Stimulated activated naive CD8-positive, alpha-beta T cell treated with anti-CD3 and anti-CD28 coated beads, Interleukin-15, amount 100 ng/mL, for 72 hours (primary cell): ENCODE measurements at places on chromosomes 2 and 18.

- DNase-seq, result no peak
Measured at GRCh38 chr2:9693646-9694045, 62.8 kb upstream of the YWHAQ start.

DNA sequence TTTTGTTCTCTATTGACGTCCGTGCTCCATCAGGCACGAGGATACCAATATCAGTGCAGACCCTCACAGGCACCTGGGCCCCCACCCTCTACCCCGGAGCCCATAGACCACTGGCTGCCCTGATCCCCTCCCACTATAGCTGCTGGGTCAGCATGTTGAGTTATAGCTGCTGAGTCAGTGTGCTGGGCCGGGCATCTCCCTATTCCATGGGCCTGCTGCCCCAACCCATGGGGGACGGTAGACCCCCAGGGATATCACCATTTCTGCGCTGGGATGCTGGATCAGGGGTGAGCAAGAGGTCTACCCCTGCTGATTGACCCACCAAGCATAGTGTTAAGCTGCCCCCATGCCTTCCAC is 100.1 kb upstream of the ST3GAL5 start:
- DNase-seq, result no peak

DNA sequence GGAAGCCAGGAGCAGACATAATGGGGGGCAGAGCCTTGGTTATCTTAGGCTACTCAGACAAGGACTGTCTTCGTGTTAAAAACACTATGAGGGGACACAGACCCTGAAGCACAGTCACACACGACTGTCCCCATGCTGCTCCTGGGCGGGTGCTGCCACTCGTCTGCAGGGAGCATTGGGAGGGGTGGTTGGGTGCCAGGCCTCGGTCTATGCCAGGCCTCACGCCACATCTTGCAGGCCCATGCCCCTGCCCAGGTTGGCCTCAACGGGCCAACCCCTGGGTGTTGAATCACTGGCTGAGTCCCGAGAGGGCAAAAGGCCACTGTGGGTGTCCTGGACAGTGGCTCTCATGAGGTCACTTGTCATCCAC is 97.9 kb downstream of the USP40 start:
- no peak for DNase-seq

DNA sequence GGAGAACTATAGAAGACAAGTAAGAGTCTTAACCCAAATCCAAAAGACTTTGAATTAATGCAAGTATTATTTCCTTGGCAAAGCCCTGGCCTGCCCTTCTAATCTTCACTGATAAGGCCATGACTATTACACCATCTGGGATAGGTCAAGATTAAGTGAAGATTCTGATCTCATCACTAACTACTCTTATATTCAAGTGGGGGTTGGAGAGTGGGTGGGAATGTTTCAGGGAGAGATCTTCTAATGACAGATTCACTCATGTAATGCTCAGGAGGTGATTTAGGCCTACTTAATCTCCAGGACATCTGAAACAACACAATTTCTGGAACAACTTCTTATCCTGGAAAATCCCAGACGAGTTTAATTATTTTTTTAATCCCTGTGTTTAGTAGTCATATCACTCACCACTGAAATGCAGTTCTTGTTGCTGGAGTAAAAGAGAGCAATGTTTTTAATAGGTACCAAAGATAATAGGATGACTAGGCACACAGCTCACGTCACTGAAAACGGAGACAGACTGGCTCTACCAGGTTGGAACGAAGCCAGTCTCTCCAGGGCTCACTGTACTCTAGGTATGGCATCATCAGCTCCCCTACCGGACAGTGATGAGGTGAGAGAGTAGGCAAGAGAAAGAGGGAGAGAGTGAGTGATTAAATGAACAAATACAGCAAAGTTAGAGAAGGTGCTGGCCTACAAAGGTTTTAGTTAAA is 133.1 kb downstream of the NCKAP5 start:
- no peak for DNase-seq

DNA sequence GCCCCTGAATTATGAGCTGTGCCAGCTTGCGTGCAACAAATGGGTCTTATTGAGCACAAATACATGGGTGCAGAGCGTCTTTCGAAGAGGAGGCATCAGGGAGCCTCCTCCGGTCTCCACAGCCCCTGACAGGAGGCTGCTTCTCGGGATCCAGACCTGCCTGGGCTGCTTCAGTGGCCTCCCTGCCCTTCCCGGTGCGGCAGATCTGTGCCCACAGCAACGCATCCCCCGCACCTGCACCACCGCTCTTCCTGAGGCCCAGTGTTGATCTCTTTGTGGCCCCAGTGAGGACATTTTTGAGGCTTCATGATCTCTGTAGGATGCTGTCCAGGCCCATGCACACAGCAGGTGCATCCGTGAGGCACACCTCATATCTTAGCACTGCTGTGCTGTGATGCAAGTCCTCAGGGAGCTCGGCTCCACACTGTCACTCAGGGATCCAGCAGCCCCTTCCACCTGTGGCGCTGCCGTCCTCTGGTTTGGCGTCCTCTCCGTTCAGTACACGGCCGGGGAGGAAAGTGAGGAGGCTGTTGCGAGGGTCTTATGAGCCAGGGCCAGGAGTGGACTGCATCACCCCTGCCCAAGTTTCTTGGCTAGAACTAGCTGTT is 17.4 kb downstream of the RTP5 start:
- no peak for DNase-seq

DNA sequence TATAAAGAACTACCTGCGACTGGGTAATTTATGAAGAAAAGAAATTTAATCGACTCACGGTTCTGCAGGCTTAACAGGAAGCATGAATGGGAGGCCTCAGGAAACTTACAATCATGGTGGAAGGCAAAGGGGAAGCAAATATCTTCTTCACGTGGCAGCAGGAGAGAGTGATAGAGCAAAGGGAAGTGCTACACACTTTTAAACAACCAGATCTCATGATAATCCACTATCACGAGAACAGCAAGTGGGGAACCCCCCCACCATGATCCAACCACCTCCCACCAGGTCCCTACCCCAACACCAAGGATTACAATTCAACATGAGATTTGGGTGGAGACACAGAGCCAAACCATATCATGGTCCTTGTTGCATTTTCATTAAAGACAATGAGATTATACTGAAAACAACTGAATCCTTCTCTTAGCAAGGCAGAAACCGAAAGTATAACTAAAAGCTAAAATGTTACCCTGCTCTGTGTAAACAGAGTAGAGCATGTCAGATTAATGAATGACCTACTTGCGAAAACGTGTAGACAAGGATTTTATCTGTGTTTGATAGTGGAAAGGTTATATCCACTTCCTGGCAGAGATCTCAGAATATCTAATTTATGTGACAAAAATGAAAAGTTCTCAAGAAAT is 60.1 kb upstream of the RBBP8 start:
- no peak for DNase-seq

GRCh38 chr2:71687412-71687811 is 234.1 kb downstream of the DYSF start:
- DNase-seq, result no peak

DNA sequence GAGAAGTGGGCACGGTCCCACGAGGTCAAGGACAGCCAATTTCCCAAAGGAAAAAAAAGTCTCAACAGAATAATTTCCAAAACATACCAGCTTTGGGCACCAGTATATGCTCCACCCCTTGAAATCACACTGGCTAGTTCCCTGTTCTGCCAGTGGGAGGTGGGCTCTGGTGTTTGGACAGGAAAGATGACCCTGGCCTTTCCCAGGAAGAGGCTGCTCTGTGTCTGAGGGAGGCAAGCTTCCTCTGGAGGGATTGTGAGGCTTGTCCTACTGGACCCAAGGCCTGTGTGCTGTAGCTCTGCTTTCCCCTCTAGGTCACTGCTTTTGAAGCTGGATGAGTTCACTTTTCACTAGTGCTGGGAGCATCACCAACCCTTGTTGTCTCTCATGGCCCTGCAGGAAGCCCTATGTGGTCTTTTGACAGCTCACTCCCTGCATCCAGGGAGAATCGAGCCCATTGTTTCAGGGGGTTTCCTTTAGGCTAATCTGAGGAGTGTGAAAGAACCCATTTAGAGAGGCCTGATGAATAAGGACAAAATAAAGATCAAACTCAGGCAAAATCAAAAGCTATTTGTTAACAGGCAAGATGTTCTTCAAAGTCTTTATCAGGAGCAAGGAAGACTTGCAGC is 36.3 kb downstream of the CXCR4 start:
- no peak for DNase-seq

DNA sequence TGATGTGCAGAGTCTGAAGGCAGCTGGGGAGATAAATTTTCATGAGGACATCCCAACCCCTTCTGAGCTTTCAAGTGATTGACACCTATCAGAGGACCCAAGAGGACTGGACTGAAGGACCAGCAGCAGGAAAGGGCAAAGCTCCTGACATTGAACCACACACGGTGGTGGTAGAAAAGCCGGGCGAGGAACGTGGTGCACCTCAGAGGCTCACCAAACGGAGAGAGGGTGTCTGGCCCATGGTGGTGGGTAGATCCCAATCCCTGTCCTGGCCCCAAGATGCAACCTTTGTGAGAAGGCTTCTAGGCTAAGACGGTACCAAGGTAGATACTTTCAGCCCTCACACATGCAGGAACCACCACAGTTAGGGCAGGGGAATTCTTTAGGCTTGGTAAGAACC is 52.1 kb downstream of the FRZB start:
- no peak for DNase-seq

DNA sequence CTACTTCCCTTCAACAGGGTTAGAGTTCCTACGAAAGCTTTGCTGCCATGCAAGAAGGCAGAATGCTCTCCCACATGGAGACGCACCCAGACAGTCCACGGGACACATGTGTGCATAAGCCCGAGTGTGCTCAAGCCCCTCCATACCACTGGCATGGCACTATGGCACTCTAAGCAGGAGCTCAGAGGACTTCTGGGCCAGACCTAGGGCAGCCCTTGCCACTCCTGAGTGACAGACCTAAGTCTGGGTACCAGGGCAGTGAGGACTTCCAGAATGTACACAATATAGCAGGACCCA is 11.4 kb upstream of the ARID5A start:
- DNase-seq, result no peak

GRCh38 chr2:66869076-66869475 is 434.2 kb downstream of the MEIS1 start:
- DNase-seq, result no peak

DNA sequence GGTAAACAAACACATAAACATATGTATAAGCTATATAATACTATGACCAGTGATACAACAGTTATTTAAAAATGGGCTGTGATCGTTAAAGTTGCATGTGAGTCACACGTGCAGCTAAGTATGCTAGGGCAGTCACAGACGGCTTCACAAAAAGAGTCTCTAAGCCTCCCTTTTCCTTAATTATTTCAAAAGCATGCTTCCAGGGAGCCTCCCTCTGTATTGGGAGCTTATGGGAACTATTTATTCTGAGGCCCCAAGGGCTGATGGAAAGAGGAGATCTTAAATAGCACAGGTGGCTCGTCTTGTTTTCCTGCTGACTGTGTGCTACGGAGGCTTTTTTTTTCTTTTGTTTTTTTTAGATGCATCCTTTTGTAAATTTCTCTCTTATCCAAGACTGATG is 94.3 kb downstream of the ADCYAP1 start:
- no peak for DNase-seq

DNA sequence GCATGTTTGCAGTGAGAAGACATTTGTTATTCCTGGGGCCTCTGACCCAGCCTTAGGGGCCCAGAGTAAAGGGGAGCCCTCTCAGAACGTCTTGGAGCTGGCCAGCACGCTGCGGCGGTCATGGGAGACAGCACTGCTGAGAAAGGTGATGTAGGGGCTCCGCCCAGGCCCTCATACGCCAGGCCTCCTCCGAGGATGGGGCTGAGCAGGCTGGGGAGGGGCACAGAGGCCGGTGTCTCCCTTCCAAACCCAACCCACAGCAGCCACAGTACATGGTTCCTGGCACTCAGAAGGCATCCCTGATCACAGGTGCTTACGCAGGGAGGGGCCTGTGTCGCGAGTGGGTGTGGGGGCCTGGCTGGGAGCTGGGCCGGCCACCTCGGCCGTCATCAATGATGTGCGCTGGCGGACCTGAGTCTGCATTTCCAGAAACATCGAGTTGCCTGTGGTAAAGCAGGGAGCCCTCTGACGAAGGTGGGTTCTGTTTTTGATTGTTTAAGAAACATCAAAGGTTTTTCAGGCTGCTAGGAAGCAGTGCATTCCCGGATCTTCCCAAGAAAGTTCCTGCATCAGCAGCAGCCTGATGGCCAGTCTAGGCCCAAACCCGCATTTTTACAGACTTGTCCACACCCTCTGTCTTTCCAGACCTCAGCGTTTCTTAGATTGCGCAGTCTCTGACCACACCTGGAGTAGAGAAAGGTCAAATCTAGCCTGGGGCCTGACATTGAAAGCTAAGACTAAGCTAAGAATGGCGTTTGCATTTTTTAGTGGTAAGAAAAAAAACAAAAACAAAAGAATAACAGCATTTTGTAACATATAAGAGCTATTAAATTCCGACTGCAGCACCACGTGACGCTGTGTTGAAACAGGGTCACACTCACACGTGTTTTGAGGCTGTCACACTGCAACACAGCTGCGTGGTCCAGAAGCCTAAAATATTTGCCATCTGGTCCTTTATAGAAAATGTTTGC is 51.2 kb upstream of the PXDN start:
- DNase-seq, result no peak

- no peak for DNase-seq
Measured at GRCh38 chr2:8506746-8507145, 175.1 kb upstream of the ID2 start.

- DNase-seq, result no peak
Measured at GRCh38 chr2:47892338-47892730, 14.0 kb downstream of the FBXO11 start.

DNA sequence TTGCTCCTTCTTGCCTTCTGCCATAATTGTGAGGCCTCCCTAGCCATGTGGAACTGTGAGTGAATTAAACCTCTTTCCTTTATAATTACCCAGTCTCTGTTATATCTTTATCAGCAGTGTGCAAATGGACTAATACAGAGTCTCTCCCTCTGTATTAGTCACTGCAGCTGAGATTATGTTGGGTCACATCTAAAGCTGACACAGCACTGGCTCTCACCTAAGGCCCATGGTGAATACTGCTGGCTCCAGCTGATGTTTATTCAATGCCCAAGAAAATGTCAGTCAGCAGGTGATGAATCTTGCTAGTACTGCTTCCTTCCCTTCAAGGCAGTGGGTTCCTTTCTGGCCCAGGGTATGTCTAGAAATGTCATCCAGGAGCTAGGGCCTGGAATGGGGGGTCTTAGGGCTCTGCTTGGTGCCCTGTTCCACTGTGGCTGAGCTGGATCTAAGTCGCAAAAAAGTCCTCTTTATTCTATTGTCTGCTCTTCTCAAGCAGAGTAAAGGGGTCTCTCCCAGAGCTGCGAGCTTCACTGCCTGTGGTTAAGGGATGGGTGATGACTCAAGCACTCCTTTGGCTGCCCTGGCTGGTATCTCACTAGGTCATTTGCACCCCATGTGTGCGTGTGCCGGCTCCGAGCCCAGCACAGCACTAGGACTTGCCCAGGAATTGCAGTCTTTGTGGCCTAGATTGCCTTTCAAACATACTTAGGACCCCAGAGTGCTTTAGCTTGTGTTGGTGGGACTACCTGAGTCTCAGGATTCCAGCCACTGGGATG is 29.9 kb downstream of the PPP1R1C start:
- no peak for DNase-seq

GRCh38 chr2:53183581-53183980 is 584.0 kb upstream of the CHAC2 start:
- DNase-seq, result no peak

DNA sequence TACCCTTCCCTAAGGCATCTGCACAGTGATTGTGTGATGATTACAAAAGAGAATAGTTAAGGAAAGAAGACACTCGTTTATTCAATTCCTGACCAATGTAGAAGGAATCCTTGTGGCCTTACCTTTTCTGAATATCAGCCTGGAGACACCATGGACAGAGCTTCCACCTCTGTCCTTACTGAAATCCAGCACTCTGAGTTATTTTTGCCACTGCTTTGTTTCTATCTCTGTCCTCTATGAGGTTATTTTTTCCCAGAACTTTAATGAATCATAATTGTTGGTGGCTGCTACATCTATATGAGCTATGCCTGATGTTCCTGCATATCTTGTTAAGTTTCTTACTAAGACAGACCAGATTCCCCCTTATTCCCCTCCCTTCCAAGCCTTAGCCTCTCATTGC is 275.1 kb downstream of the SETBP1 start:
- DNase-seq, result no peak
